Activated T-cell treated with anti-CD3 and anti-CD28 coated beads, Interleukin-2, amount 50 U/mL, for 24 hours (primary cell): ENCODE measurements at places on chromosomes 4 and X.

DNA sequence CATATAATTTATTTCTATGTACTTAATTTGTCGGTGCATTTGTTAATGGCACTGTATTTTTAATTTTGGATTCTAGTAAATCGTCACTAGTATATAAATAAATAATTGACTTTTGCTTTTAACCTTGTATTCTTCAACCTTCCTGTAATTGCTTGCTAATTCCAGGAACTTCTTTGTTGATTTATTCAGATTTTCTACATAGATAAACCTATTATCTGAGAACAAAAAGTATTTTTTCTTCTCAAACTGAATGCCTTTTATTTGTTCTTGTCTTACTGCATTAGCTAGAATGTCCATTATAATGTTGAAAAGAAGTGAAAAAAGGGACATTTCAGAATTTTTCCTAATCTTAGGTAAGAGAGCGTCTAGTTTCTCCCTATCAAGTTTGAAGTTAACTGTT lies 839.1 kb downstream of the SH3BGRL start:
- no peak for DNase-seq

- DNase-seq = no peak
These were observed 7.6 kb downstream of the SPIN3 start for GRCh38 chrX:56987741-56988140.

DNA sequence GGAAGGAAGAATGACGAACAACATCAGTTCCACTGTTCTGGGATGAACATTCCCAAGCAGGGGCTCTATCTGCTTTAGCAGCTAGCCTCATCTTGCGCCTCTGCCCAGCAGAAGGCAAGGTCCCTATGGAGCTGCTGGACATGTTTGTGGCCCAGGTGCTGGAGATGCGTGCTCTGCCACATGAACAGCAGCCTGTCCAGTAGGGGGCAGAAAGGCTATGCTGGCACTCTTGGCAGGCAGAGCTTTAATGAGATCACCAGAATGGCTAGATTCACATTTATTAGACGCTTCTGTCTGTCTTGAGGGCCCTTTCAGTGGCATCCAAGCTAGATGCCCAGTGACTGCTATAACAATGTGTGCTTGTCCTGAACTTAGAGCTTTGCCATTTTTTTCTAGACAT lies 1826.0 kb downstream of the STIM2 start:
- no peak for DNase-seq

DNA sequence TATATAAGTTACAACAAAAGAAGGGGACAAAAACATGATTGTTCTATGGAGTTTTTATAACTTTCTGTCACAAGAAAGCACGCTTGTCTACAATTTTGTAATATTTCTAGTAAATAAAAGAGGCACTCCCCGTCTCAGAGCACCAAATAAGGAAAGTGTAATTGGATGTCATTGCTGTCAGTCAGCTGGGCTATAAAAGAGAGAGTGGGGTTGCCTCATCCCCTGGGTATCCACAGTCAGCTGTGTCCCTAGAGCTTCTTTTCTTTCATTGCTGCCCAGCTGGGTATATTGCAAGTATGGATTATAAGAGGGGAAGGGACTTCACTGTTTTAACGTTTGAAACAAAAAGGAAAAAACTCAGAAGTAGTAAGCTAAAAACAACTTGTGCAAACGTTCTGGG lies 61.3 kb downstream of the NPNT start:
- no peak for DNase-seq

DNA sequence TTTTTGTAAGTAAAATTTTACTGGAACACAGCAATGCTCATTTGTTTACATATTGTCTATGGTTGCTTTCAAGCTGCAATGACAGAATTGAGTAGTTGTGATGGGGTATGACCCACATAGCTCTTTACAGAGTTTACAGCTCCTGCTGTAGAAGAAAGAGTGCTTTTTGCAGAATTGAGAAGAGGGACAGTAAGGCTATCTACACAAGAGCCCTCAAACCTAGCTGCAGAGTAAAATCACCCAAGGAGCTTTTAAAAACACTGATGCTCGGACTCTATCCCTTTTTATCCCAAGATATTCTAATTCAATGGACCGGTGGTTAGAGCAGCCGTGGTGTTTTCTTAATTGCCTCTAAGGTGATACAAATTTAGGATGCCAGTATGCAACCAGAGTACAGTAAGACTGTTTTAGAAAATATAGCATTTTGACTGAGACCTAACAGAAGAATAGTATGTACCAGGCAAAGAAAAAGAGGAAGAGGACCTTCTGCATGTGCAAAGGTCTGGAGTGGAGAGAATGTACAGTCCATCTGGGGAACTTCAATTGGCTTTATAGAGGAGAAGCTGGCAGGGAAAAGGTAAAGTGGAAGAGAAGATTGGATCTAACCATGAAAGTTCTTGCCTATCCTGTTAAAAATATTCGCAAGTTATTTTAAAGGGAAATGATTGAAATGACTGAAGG lies 663.6 kb upstream of the CPEB2 start:
- no peak for DNase-seq
